Skin of body (tissue), 3 donors: ENCODE measurements at places on chromosomes 13 and 19. TPM values are rescaled to one million over a fixed set of nuclear protein-coding genes. Genes with fewer than 3 reads are reported as not detected.

The SHD gene
- total RNA-seq = 1.3 TPM

The ANKRD24 gene
- total RNA-seq = 0.79 TPM

The RNF17 gene
- total RNA-seq = not detected

The RASIP1 gene
- 6.5 TPM for total RNA-seq

The PSG3 gene
- not detected for total RNA-seq

The C19orf85 gene
- not detected for total RNA-seq

DNA sequence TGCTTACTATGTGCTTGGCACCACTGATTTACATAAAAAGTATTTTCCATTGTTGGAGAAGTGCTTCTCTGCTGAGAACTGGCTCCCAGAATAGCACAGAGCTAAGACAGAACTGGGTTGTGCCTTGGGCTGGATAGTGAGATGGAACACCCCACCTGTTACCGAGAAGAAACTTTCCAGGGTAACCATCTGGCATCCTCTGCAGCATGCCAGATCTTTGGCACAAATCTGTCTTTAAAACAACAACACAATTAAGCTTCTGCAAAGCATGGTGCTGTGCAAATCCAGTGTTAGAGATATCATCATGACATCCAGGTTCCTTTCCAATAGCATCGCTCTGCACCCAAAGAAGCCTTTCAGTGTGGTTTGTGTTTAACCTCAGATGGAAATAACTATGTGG is 202.5 kb upstream of the RFC3 start:
- no peak for DNase-seq

DNA sequence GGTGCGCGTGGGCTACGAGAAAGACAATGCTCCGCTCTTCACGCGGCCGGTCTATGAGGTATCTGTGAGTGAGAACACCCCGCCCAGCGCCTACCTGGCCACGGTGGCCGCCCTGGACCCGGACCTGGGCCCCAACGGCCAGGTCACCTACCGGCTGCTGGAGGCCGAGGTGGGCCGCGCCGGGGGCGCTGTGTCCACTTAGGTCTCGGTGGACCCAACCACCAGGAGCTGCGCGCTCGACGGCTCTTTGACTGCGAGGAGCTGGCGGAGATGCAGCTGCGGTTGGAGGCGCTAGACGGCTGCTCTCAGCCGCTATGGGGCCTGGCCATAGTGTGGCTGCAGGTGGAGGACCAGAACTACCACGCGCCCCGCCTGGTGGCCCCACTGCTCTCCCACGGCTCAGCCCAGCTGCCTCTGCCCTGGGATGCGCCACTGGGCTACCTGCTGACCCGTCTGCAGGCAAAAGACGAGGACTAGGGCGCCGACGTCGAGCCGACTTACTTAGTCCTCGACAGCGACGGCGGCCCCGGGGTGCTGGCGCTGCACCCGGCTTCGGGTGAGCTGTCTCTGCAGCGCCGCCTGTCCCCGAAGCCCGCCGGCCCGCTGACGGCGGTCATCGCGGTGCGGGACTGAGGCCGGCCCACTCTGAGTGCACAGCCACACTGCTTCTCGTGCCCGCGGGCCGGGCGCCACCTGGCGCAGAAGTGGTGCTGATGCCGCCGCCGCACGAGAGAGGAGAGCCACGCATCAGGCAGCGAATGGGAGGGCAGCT is 173.0 kb downstream of the OLFM4 start:
- DNase-seq = no peak

DNA sequence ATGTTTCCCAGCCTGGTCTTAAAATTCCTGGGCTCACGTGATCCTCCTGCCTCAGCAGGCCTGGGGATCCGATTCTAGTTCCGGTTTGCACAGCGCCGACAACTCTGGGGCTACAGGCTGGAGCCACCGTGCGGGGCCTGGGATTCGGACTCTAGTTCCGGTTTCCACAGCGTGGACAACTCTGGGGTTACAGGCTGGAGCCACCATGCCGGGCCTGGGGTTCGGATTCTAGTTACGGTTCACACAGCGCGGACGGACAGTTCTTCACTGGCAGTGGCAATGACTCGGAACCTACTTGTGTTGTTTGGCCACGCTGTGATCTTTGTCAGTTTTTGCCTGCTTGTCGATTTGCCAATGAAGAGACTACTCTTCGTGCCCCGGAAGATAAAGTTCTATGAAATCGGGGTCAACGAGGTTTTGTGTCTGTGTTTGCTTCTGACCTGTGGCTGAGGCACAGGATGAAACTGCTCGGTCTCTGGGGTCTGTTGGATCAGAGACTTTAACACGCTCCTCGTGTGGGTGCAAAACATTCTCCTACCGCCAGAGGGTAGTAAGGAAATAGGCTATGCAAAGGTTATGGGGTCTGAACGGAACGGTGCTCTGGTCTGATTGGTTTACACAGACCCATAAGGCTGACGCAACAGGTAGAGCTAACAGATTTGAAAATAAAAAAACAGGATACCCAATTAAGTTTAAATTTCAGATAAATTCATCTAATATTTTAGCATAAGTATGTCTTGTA is 12.1 kb upstream of the ZSCAN1 start:
- peak; percentile 54 for DNase-seq

- DNase-seq = no peak
These were observed 579 bp downstream of the ZNF566 start for GRCh38 chr19:36488846-36489117.

DNA sequence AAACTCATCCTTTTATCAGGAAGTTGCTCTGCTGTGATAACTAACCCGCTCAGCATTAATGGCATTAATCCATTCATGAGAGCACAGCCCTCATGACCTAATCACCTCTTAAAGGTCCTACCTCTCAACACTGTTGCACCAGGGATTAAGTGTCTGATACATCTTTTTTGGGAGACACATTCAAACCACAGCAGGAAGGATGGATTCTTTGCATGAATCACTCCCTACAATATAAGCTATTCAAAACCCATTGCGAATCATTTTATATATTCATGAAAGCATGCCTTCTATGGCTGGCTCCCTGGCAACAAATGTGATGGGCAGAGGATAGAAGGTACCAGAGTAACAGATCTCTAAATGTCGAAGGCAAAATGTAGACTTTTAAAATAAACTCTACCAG is 27.6 kb downstream of the ARL11 start:
- no peak for DNase-seq

DNA sequence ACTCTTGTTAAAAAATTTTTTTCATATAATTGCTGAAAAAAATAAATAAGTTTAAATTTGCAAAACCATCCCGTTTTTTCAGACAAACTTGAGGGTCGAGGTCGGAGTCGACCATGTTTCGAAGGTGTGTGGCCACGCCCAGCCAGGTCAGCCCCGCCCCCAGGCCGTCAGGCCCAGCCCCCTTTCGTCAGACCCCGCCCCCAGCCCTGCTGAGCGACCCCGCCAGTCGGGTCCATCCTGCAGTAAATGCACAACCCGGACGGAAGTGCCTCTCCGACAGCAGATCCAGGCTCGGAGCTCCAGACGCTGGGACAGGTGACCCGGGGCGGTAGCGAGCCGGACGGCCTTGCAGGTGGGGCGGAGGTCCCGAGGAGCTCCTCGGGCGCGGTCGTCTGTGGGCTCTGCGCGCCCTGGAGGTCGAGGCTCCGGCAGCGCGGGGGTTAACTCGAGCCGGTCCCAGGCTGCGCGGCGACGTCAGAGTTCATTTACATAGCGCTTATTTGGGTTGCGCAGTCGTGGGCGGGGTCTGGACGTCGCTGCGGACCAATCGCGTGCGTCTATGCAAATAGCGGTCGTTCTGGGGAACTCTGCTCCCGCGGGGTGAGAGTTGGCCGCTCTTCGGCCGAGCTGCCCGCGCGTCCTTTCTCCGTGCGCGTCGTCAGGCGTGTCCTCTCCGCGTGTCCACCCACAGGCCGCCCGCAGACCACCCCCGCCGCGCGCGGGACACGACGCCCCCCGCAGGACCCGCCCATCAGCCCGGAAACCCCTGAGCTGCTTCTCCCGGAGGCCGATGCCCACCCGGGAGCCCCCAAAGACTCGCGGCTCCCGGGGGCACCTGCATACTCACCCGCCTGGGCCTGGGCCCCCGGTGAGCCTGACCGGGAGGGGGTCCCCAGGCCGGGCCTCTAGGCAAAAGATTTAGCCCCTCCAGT is at the start of gene OCEL1:
OCEL1 (plus strand) TSS at position 225 of the 932 bp plus-strand sequence; CDS start at position 247, 22 bp downstream.
- peak; percentile 96 for DNase-seq

GRCh38 chr19:47058621-47059022 is 10.2 kb upstream of the TMEM160 start:
- no peak for DNase-seq

DNA sequence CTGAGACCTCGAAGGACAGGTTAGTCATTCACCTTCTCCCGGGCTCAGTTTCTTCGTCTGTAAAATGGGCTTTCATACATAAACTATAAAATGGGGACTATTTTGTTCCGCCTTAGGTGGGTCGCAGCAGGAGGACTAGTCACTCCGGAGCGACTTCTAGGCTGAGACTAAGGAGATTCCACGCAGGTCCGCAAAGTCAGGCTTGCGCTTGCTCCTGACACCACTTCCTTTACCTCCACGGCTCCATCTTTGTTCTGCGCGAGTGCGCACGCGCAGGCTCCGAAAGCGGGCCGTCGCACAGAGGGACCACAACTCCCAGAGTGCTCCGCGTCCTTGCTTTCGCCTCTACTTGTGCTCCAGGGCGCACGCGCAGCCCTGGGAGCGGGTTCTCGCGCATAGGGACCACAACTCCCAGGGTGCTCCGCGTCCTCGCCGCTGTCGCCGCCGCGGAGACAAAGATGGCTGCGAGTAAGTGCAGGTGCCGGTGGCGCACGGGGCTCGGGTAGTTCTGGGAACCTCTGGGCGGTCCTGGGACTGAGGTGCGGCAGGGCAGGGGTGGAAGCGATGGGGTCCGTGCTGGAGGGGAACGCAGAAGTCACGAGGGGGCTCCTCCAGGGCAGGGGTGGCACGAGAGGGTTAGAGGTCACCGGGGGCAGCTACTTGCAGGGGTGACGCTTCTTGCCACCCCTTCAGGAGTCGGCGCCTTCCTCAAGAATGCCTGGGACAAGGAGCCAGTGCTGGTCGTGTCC is at the start of gene NDUFA3:
NDUFA3 (plus strand) TSS at position 435 of the 749 bp plus-strand sequence; CDS start at position 459, 24 bp downstream.
- peak; percentile 96 for DNase-seq

DNA sequence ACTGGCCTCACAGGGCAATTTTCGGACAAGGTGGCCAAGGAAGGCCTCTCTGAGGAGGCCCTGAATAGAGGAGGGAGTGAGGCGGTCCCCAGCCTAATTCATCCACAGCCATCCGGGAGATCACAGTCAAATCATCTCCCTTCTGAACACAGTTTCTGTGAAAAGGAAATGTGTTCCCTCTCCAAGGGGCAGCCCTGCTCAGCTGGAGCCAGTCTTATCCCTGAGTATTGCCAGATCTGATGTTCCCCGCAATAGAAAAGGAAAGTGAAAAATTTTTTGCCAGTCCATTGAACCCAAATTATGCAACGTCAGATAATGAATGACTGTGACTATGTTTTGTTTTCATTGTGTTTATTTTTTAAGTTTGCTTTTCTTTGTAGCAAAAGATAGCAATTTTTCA is 125.9 kb downstream of the SIPA1L3 start:
- no peak for DNase-seq

DNA sequence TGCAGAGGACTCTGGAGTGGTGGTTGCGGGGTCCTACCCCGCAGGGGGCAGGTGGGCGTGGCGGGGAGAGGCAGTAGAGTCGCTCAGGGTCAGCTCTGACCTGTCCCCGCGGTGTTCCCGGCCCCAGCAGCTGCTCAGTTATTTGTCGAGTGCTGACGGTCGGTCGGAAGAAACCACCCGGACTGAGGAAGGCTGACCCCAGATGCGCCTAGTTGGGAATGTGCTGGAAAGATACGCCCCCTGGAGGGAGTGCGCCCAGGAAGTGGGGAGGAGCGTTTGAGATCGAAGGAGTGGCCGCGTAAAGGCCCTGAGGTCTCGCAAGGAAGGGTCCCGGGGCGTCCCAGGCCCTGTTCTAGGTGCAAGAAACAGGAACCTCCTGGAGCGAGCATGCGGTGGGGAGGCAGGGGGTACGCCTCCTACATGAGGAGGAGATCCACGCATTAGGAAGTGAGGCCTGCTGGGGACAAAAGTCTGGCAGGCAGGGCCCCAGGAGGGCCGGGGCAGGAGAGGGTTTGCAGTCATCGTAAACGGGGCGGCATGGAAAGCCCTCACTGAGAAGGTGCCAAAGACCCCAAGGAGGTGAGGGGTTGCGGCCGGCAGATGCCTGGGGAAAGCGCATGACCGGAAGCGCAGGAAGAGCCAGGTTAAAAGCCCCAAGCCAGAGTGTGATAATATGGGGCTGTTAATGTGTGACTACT is 9.2 kb downstream of the CCDC8 start:
- DNase-seq = peak; percentile 45

- DNase-seq = no peak
These were observed 37.6 kb downstream of the ACTN4 start for GRCh38 chr19:38684862-38685665.

- peak; percentile 47 for DNase-seq
These were observed 391.3 kb downstream of the TDRD3 start for GRCh38 chr13:60788156-60788829.

DNA sequence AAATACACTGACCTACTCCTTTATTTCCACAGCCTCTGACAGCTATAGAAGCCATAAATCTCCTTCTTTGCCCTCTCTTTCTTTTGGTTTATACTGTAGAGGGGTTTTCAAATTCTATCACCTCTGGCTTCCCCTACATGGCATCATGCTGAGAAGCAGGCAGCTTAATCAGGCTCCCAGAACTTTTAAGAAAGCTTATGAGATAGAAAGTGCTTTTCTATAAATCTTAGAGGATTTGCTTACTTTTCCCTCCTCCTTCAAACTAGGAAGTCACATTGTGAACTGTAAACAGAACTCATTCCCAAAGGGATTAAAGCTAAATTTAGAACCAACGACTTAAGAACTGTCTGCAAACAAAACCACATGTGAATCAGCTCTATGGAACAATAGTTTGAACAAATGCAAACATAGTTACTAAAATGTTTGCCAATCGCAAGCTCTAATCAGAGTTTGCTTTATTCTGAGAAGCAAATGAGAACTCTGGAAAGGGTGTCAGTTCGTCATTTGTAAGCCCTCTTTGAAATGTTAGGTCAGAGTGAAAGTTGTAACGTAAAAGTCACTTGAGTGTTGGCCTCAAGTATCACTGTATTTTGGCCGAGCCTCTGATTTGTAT is 344.1 kb downstream of the RFC3 start:
- peak; percentile 95 for DNase-seq

DNA sequence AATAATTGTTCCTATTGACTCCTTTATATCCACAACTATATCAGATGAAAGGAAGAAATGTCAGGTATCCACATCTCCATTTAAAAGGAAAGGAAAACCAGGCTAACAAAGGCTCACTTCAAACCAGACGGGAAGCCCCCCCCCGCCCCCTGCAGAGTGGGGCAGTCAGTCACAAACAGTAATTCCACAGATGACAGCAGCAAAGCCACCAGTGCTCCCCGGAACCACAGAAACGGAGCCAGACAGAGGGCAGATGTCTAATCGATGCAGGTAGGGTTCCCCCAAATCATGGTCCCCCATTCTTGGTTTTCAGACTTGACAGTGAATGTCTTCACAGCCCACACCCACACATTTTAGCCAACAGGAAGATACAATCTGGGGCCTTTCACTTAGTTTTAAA is 100.8 kb downstream of the STK24 start:
- DNase-seq = no peak

- DNase-seq = no peak
These were observed at the start of gene PCDH20 for GRCh38 chr13:61415749-61416148. Gene PCDH20 (minus strand): TSS chr13:61415849. CDS start chr13:61415158, 691 bp downstream.
